ENCODE measurements at places on chromosomes 2 and 18. TPM values are rescaled to one million over a fixed set of nuclear protein-coding genes. Genes with fewer than 3 reads are reported as not detected.

DNA sequence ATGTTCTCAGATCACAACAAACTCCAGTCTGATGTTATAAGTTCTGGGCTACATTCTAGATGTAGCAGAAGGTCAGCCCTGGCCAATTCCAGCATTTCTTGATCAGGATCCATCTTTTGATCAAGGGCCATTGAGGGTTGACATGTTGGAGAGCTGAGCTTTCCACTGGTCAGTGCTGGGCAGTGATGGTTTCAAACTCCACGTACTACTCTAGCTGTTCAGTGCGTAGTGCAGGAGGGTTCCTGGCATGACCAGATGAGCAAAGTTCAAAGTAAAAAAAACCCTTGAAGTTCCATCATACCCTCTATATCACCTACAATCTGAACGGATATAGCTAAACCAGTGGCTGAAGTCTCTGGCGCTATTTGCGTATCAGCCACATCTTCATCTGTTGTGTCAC, 210.4 kb upstream of the OSR1 start:
- no peak for DNase-seq

- no peak for DNase-seq
These were observed 49.9 kb downstream of the PLEKHA3 start for GRCh38 chr2:178530131-178530530.

GRCh38 chr2:207796585-207797350, 27.1 kb upstream of the FZD5 start:
- DNase-seq = no peak

- DNase-seq = no peak
These were observed 86.5 kb downstream of the EFEMP1 start for GRCh38 chr2:55837073-55837472.

DNA sequence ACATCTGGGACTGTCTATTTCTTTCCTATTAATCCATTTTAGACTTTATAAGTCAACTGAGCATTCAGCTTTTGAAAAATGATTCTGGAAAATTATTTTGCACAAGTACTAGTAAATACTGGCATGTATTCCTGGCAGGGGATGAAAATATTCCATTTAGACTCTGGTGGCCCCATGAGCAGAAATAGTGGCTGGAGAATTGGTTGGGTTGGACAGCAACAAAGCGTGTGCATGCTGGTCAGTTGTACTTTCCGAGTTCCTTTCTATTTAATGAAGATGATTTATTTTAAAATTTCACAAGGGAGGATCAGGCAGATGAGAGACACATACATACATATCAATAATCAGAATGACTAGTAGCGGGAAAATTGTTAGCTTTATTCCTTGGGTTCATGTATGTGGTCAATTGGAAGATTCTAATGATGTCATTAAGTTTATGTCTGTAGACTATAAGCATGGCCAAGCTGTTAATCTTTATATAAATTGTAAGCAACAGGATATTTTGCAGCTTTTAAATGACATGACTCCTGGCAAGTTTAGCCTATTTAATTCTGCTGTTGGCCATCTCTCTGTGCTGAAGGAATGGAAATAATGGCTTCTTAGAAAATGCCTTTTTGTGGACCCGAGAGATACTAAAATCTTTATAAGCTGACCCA, 541.6 kb downstream of the SLC4A3 start:
- no peak for DNase-seq

DNA sequence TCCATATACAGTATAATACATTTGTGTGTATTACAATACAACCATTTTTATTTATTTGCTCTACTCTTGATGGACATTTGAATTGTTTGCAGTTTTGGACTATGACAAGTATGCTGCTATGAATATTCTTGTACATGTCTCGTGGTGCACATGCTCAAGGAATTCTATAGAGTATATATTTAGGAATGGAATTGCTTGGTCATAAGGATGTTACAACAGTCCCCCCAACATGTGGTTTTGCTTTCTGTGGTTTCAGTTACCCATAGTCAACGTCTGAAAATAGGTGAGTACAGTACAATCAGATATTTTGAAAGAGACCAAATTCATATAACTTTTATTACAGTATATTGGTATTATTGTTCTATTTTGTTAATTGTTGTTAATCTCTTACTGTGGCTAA, 24.1 kb upstream of the PLEKHM3 start:
- DNase-seq = no peak

The C2orf15 gene
- 1.4 TPM for total RNA-seq

The SLC4A5 gene
- 1.2 TPM for total RNA-seq

The BOLL gene
- not detected for total RNA-seq
